Coronary artery (tissue), 2 donors: ENCODE measurements at places on chromosomes 3 and 15.

DNA sequence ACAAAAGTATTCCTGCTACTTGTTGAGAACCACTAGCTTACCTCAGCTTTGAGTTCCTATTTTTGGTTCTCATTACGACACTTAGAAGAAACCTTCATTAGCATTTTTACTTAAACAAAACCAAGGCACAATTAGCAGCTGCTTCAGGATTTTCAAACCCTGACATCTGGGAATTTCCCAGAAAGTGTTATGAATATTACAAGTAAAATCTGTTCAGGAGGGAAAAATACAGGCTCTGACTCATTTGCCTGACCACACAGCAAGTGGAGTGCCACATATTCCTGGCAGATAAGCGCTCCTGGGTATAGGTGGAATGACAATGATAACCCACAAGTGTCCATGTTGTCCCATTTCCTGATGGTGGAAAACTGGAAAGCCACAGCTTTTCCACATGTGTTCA is 10.3 kb upstream of the RFTN1 start:
- no peak for DNase-seq

- DNase-seq = no peak
Observed at GRCh38 chr3:171831936-171832335, 11.2 kb upstream of the TMEM212 start.

- no peak for DNase-seq
Observed at GRCh38 chr3:100104442-100104798, 9.9 kb downstream of the FILIP1L start.

DNA sequence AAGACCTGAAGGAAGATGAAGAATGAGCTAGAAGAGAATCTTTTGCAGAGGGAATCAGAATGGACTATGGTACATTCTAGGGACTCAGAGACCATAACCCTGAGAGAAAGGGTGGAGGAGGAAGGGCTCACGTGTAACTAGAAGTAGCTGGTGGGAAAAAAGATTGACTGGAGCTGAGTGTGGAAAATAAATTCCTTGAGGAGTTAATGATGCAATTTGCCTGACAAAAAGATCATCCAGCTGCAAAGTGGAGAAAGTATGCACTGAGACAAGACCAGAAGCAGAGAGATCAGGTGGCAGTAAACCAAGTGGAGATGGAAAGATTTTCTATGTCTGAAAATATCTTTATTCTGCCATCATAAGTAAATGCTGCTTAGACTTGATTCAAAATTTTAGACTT is 52.9 kb upstream of the TBL1XR1 start:
- no peak for DNase-seq

DNA sequence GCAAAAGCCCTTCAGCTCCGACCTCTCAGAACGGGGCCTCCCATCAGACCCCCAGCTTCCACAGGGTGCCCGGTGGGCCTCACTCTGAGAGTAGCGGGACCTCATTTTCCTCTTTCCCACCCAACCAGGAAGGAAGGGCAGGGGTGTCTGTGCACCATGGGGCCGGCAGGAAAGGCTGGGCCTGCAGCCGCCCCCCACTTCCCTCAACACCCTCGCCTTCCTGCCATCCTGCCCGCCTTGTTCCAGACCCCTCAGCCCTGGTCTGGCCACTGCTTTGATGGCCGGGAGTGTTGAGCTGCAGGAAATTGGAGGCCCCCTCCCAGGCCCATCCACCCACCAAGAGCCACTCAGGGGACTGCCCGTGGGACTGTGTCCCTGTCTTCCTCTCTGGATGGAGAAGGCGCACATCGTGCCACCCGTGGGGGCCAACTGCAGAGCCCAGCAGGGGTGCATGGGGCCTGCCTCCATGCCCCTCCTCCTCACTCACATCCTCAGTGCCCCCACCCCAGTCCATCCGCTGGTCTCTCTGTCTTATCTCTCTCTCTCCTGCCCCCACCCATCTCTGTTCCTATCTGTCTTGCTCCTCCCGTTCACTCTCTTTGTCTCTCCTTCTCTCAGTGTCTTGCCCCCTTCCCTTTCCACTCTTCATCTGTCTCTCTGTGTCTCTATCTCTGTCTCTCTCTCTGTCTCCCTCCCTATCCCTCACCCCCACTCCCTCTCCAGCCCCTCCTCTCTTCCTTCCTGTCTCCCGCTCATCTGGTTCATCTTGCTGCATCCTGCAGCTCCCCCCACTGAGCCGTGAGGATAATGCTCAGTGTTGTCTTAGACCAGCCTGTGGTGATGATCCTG is 1.8 kb upstream of the PLXND1 start:
- DNase-seq = no peak
